ENCODE measurements at places on chromosomes 12 and 14.

DNA sequence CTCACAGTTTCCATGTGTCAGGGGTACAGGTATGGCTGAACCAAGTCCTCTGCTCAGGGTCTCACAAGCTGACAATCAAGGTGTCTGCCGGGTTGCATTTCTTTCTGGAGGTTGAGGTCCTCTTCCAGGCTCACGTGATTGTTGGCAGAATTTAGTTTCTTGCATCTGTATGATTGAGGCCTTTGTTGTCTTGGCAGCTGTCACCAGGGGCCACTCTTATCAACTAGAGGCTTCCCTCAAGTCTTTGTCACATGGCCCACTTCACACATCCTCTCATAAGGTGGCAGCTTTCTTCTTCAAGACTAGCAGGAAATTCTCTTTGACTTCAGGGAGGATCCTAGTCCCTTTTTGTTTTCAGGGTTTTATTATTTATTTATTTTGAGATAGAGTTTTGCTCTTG, 46.0 kb upstream of the FOS start:
- DNase-seq, result peak; percentile 55

DNA sequence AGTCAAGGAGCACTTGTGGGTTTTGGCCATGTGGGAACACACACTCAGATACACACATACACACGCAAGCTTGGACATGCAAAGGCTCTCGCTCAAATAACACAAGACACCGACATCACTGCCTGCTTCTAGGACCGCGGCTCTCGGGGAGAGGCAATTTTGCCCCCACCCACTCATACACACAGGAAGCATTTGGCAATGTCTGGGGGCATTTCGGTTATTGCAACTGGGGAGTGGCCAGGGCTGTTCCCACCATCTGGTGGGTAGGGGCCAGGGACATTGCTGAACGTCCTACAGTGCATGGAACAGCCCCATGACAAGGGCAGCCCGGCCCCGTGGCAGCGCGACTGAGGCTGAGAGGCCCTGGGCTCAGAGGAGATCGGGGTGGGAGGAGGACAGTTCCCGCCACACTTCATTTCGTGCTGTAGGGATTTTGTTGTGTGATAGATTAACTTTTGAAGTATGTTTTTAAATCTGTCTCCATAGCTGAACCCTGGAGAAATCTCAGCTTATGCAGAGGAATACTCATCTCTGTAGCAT, 35.6 kb downstream of the RIMBP2 start:
- DNase-seq, result no peak

- no peak for DNase-seq
Measured at GRCh38 chr14:100239211-100239839, 381 bp downstream of the YY1 start.

GRCh38 chr12:6536894-6537579, 2.7 kb downstream of the GAPDH start:
- DNase-seq, result peak; percentile 14

DNA sequence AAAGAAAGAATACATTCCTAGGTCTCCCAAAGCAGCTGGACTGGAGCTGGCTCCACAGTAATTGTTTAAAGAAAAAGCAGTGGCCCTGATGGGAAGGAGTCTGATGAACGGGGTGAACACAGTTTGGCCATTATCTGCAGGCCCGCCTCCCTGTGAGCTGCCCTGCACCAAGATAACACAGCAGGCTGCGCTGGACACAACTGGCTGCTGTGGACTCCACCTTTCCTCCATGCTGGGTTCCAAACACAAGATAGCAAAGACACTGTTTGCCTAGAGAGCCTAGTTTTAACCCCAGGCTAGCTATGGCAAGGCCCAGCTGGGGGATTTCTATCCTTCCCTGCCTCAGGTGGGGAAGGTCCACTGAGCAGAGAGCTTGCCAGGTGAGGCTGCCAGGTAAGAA, 34.6 kb downstream of the ZFP36L1 start:
- DNase-seq, result no peak

- no peak for DNase-seq
Measured at GRCh38 chr12:94186278-94187241, 38.2 kb downstream of the PLXNC1 start.

- no peak for DNase-seq
Measured at GRCh38 chr12:92193846-92194245, 48.2 kb upstream of the BTG1 start.

DNA sequence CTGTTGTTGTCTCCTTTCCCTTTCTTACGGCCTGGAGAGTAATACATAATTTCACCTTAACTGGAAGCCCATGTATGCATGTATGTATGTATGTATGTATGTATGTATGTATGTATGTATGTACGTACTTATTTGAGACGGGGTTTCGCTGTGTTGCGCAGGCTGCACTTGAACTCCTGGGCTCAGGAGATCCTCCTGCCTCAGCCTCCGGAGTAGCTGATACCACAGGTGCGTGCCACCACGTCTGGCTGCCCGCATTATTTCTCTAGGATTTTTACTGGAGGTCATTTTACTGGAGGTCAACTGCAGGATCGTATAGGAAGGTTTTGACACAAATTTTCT, 644 bp upstream of the OS9 start:
- DNase-seq, result no peak

DNA sequence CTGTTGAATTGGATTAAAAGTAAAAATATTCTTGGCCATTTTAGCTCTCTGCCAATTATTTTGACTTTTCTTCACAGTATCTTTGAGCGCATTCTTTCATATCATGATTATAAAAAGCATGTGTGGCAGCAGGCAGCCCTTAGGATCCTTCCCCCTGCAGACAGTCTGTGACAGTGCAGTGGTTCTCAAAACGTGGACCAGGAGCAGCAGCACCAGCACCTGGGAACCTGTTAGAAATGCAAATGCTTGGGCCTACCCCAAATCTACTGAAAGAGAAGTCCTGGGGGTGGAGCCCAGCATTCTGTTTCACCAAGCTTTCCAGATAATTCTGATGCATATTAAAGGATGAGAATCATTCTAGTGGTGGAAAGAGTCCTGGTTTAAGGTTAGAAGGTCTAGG, 155.6 kb downstream of the MON2 start:
- no peak for DNase-seq

GRCh38 chr14:95523815-95524448, 7.5 kb upstream of the SYNE3 start:
- DNase-seq, result peak; percentile 68

DNA sequence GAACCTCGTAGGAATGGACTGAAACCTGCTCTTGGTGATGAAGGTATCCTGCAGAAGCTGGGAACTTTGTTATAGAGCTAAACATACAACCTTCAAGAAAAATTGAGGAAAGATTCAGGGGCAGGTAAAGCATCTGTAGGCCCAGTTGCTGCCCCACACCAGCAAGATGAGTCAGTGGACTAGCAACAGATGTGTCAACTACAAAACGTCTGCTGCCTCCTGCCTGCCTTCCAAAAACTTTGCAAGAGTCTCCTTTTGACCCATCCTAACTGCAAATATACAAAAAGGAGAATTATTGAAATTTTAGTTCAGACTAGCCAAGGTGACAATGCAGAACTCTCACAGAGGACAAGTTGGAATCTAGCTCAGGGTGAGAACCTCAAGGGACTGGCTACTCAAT, 60.9 kb upstream of the TMTC1 start:
- no peak for DNase-seq

GRCh38 chr12:100859063-100859627, 64.6 kb downstream of the ANO4 start:
- DNase-seq, result no peak

DNA sequence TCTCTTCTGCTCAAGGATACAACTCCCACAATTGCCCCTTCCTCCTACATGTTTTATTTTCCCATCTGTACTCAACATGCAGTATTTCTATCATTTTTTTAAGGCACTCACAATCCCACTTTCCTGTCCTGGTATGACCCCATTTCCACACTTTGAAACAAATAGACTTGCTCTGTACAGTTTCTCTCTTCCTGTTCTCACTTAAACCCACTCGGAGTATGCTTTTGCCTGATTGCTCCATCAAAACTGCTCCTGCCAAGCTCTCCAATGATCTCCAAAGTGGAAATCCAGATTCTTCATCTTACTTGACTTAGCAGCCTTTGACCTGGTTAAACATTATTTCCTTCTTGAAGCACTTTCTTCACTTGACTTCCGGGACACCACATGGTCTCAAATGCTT, 384.5 kb downstream of the SEC23A start:
- no peak for DNase-seq

GRCh38 chr14:68216957-68217356, 397.4 kb downstream of the RAD51B start:
- no peak for DNase-seq

- no peak for DNase-seq
Measured at GRCh38 chr12:94481734-94482133, 22.1 kb upstream of the CEP83 start.

DNA sequence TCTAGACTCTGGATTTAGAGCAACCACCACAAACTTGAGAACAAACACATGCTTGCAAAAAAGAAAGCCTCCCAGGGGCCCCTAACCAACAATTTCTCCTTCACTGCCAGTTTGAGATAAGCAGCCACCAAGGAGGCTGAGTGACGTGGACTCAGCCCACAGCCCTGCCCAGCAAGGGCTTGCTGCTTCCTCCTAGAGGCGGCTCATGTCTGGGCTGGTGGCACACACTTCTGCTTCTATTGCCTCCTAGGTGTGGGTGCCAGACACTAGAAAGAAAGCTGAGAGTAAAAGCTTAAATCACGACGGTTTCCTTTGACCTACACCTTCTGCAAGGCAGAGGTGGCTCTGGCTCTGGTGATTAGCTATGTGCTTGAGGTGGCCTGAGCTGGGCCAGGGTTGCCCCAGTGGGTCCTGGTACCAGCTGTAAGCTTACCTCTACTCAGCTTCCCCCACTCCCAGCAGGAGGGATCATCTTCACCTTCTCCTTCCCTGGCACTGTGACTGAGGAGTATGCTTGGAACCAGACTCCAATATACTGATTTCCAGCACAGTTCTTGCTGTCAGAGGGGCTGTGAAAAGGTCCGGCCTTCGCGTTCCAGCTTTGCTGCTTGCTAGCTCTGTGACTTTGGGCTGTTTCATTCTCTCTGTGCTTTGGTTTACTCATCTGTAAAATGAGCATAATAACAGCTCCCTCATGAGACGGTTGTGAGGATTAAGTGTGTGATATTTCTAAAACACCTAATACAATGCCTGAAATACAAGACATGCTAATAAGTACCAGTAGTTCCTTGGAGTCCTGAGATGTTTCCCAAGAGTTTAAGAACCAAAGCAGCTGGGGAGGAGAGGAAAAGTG, 89.7 kb upstream of the PARP11 start:
- peak; percentile 79 for DNase-seq

DNA sequence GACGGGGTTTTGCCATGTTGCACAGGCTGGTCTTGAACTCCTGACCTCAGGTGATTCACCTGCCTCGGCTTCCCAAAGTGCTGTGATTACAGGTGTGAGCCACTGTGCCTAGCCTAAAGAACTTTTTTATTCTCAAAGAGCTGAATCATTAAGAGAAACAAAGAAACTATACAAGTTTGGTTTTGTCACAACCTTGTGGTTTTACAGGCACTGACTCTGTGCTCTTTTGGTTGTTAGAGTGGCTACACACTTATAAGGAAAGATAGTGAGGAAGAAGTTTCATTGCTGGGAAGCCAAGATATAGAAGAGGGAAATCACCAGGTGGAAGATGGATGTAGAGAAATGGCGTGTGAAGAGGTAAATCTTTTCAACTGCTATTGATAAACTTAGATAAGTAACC, 10.1 kb upstream of the DNAH10 start:
- no peak for DNase-seq

DNA sequence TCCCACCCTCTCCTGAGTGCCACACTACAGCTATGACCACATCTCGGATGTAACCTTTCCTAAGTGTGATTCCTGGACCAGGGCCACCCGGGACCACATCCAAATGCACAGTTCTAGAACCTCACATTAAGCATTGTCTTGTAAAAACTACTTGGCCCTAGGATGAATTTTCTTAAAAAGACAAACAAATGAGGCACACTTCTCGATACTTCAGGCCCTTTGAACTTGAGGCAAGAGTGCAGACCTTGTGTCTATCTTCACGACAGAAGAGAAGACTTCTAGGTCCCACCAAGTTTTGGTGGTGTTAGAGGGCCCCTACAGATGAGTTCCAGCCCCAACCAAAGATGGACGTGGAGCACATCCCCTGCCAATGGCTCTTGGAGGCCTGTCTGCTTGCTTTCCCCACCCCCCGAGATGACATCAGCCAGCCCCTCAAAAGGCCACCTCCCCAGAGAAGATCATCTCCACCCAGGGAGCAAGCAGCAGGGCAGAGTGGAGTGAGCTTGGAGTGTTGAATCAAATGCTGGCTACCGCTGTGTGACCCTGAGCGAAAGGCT, 9.3 kb downstream of the ISCU start:
- DNase-seq, result no peak
